ENCODE measurements at places on chromosomes 6 and 20.

DNA sequence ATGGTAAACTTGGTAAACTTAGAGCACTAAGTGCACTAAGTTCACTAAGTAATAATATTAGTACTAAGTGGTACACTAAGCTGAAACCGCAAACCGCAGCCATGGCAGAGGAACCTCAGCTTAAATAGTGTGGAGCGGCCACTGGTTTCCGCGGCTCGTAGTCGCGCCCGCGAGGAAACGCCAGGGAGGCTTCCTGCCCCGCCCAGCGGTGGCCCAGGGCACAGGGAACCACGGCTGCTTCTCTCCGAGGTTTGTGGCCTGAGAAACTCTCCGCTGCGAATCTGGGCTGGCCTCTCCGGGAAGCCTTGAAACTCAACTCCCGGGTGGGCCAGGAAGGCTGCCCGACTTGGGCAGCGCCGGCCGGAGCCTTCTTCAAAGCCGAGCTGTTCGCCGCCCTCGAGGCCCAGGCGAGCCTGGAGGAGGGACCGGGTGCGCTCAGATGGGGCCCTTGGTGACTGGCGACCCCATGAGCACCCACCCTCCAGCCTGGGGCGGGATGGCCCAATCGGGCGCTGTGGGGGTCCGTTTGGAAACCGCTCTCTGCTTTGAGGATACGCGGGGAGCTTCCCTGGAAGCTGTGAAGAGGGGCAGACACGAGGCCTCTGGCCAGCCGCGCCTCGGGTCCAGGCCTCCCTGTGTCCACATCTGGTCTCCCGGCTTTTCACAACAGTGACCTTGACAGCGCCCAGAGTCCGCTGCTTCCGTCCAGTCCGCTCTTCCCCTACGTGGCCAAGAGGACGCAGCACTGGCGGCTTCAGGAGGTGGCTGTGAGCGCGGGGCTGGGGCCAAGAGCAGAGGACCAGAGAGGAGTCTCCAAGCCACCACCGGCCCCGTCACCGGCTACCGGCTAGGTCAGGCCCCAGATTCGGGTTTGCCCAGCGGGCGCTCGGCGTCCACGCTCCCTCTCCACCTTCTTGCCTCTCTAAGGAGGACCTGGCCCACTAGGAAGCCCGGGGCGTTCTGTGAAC lies 25.4 kb upstream of the HLA-E start:
- DNase-seq, result peak; percentile 47

DNA sequence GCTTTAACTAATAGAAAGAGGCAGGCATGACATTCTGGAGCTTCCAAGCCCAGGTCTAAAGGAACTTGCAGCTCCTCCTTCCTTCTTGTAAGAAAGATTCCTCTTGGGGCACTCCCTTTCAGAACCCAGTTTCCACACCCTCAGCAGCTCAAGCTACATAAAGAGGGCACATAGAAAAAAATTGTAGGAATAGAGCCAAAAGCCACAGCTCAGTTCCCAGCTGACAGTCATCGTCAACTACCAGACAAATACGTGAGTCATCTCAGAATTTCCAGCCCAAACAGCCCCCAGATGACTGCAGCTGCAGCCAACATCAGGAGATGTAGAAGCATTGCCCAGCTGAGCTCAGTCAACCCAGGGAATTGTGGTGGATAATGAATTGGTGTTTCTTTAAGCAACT lies 349.8 kb upstream of the ARID1B start:
- DNase-seq, result no peak

DNA sequence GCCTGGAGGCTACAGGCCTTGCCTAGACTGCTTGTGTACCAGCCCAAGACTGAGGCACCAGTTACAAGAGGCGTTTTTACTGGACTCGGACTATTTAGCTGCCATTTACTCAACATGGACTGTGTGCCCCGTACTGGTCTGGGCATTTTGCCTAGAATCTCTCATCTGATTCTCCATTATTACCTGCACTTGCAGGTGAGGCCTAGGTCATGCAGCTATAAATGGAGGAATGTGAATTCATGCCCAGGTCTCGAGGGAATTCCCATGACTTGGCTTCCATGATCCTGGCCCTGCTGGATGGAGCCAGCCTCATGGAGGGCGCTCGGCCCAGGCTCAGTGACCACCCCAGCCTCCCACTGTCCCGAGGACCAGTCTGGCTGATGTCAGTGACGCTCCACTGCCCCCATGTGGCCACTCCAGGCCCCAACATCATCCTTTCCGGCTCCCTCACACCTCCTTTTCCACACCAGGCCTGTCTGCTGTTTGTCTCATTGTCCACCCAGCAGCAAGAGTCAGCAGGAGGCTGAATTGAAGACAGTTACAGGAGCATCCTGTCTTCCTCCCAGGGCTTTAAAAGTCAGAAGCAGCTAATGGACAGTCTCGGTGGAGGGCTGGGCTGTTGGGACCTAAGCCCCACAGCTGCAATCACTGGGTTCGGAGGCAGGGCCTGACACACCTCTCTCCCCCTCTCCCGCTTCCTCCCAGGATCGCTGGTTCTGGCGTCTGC lies 8.7 kb downstream of the MMP24OS start:
- peak; percentile 51 for DNase-seq

DNA sequence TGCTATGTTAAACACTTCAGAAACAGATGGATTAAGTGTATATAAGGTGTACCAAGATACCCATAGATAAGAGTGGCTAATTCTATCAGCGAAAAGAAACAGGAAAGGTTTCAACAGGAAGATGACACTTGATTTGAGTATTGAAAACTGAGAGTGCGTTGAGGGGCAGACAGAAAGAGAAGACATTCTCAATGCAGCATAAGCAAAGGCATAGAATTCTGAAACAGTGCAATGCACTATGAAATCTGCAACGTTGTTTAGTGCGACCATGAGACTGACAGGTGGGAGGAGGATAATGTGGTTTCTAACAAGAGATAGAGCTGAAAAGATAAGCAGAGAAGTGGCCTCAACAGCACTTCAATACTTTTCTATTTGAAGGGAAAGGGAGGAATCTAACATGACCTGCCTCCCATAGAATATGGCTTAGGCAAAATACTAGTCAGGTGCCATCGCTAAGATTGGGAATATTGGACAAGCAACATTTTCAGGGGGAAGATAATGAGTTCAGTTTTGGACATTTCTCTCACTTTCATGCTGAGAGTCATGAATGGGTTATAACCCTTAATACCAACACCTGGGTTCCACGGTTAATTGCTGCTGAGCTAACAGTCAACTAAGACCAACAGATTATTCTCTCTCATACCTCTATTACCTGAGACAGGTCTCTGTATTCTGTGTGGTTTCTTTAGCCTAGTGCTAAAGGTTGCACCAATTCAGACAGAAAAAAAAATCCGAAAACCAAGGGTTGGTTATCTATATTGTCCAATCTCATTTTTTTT lies 312.9 kb upstream of the ARID1B start:
- no peak for DNase-seq

DNA sequence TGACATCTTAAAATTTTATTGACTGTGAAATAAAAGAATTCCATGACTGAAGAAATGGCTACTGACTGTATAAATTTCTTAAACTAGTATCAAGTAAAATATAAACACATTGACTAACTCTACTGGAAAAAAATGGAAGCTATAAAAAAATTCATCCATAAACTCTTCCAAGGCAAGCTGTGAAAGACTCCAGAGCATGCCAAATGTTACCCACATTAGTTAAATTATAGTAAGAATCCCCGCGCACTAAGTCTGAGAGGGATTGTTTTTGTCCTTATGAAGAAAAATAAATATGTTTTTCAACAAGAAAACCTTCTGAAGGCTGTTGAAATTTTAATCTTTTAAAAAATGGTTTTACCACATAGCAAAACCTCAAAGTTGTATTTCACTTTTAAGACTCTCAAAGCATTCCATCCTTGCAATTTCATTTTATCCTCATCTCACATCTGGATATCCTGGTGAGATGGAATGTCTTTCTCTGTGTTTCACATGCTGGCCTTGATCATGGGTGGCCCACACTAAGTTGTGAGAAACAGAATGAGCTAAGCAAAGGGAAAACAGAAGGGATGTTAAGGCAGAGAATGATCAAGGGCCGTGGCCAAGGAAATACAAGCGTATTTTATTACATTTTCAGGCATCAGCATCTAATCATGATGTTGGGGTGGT lies 732.5 kb downstream of the KIF16B start:
- DNase-seq, result no peak

DNA sequence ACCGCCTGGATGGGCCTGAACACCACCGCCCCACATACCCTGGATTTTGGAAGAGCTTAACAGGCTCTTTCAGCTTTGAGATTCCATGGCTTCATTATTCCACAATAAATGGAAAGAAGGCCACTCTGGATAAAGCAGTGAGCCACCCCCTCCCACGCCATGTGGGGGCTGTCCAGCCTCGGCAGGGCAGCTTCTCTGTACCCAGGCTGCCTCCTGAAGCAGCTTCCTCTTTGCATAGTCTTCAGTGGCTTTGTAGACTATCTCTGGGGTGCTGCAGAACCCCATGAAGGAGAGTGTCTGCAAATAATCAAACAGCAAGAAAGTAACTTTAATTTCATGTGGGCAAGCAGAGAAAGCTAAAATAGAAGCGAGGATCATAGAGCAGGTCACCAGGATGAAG lies 96.6 kb upstream of the NXT1 start:
- no peak for DNase-seq

DNA sequence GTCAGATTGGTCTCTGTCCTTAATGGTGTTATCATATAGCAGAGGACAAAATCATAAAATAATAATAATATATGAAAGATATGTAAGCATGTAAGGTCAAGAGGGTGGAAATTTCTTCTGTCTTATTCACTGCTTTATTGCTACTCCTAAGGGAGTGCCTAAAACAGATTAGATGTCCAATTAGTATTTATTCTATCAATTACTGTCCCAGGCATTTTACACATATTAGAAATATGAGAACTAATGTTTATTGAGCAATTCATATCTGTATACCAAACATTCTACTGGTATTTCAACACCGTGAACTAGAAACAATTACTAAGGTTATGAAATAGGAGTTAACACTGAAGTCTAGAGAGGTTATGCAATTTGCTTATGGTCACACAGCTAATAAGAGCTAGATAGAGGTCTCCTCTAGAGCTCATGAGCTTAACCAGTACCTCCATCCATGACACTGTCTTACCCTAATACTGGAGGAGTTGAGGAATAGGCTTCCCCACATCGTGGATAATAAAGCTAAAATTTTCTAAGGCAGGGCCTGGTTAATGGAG lies 302.3 kb downstream of the PLCB1 start:
- no peak for DNase-seq

- no peak for DNase-seq
Observed at GRCh38 chr6:156978948-156979347, 201.8 kb downstream of the ARID1B start.

DNA sequence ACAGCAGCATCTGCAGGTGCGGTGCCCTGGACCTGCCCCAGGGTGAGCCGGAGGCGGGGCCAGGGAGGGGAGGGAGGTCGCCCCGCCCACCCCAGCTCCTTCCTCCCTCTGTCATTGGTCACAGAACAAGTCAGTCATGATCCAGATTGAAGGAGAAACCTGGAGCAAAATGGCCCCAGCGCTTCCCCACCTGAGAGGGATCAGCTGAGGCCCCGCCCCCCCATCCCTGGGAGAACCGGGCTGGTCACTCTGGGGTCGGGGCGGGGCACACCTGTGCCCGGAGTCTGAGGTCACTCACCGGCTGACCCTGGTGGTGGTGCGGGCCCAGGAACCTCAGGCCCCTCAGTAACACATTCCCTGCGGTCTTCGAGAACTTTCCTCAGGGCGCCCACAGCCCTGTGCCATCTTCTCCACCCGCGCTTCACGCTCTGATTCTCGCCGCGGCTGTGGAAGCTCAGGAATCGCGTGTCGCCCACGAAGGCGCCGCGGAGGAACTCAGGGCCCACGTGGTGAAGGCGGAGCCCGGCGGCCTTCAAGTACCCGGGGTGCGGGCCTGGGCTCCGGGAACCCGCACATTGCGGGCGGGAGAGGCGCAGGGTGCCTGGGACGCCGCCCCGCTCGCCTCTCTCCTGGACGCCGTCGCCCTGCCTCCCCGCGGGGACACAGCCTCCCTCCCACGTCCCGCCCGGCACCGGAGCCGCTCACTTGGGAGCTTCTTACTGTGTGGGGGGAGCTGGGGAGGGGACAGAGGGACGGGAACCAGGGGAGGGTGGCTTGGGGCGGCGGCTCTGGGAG lies 36.4 kb upstream of the HLA-C start:
- peak; percentile 79 for DNase-seq

- DNase-seq, result no peak
Observed at GRCh38 chr6:228881-229651, 63.2 kb upstream of the DUSP22 start.

DNA sequence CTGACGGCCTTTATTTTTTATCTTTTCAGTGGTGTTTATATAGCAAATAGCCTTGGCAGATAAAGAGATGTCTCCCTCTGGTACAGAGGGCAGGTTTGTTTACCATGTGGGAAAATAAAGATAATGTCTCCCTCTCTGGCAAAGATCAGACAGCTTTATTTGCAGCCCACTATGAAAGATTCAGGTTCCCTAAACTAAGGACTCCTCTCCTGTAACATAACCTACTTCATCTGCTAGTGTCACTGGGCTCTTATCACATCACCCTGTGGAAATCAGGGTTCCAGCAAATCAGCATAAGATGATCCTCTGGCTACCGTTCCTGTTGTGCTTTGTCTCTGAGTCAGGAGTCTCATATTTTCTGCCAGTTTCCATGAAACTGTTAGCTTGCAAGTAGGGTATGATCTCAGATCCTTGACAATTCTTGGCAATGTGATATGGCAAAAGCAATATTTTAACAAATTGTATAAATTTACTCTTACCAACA lies 3.1 kb downstream of the FBXL4 start:
- no peak for DNase-seq

GRCh38 chr6:30690403-30691207 lies at the start of gene NRM:
Gene NRM (minus strand): TSS chr6:30690984. CDS start chr6:30690974, 10 bp downstream.
- peak; percentile 77 for DNase-seq

DNA sequence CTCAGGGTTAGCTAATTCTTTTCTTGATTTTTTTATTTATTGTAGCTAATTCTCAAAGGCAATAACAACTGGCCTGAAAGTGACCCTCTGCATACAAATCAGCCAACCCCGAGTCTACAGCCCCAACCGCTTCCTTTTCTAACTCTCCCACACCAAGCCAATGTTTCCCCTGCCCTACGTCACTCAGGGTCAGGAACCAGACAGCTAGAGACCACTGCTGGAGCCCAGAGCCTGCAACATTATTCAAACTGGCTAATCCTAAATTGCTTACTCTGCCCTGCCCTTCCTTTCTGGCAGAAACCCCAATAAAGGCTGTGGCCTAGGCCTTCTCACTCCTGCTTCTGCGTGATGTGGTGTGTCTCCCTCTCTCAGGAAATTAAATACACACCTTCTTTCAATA lies 320.7 kb downstream of the CBLN4 start:
- DNase-seq, result no peak

DNA sequence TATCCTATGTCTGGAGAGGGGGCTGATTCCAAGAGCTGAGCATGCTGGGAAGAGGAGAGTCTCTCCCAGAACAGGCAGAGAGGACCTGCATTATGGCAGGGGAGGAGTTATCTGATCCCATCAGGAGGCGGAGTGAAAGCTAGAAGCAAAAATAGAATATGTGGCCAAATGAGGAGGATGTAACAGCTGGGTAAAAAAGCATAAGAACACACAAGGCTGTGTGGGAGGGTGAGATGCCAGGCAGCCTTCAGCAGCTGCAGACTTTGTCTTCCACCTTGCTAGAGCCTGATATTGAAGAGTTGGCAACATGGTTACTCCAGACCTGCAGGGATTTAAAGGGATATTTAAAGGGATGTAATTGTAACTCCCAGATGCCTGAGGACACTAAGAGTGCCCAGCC lies 167.1 kb downstream of the PTPRT start:
- no peak for DNase-seq

Data from activated naive CD4-positive, alpha-beta T cell treated with anti-CD3 and anti-CD28 coated beads, Interleukin-2, amount 50 U/mL, for 16 hours (primary cell).